Fibroblast of mammary gland (primary cell): ENCODE measurements at places on chromosomes 2 and 18.

GRCh38 chr2:73776381-73776780 is 3.5 kb downstream of the DUSP11 start:
- DNase-seq: no peak

DNA sequence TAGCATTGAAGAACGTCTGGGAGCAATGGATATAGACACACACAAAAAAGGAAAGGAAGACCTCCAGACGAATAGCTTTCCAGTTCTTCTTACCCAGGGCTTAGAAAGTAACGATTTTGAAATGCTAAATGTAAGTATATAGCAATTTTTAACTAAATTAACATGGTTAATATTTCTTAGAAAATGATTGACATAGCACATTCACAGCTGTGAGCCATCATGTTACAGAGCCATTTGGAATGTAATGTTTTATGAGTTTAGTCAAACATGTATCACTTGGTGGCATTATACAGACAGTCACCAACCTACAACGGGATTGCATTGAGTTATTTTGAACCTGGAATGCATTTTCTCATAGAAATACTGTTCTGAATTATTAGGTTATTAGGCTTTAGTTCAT is 35.1 kb downstream of the WDR43 start:
- no peak for DNase-seq

- DNase-seq: no peak
These were observed 264.3 kb downstream of the PTGR3 start for GRCh38 chr18:74944676-74945075.

DNA sequence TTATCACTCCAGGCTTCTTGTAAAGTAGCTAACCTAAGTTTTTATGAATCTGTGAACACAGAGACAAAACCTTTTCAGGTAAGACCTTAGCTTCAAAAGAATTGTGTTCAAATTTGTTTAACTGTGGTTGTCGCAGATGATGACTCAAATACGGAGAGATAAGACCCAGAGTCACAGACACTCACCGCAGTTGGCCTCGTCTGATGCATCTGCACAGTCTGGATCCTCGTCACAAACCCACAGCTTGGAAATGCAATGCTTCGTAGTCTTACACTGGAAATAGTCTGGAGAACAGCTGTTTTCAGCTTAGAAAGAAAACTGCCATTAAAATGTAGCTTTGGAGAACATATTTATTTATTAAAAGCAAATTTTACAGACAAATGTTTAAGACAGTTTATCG is 1662.1 kb upstream of the NXPH2 start:
- peak; percentile 2 for DNase-seq

GRCh38 chr2:236985761-236986339 is 99.8 kb upstream of the COPS8 start:
- DNase-seq: no peak

GRCh38 chr2:24702800-24703199 is 90.4 kb downstream of the PTRHD1 start:
- peak; percentile 90 for DNase-seq

- DNase-seq: peak; percentile 67
These were observed 3.1 kb upstream of the GMPPA start for GRCh38 chr2:219495531-219496122.

GRCh38 chr2:111100765-111101162 is 19.9 kb upstream of the BCL2L11 start:
- peak; percentile 14 for DNase-seq

DNA sequence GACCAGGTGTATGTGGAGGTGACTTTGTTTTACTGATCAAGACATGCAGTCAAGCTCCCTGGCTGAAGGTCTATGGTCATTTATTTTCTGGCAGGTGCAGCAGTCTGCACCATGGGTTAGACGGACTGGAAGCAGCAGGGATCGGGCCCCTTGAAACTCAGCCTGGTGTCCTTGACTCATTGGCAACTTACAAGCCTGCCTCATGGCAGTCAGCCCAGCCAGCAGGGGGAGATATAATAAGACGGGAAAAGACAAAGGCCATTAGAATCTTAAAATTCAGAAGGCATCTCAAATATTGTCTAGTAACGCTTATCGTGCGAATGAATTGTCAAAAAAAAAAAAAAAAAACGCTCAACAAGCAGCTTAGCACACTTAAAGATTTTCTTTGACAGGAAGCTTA is 308.2 kb downstream of the EN1 start:
- peak; percentile 60 for DNase-seq
